ENCODE measurements at places on chromosomes 1 and 21. TPM values are rescaled to one million over a fixed set of nuclear protein-coding genes. Genes with fewer than 3 reads are reported as not detected.

TRAF5 gene
- 64.5 TPM for total RNA-seq

- peaks cover 2% of the 10 kb centered on the region for H3K27me3 ChIP-seq
- no peak overlapping the region for H3K4me3 ChIP-seq
- no peaks in the 10 kb centered on the region for H3K4me1 ChIP-seq
- H3K27ac ChIP-seq, result no peak overlapping the region
- no peak for DNase-seq
- no peaks in the 10 kb centered on the region for H3K36me3 ChIP-seq
These were observed 32.5 kb downstream of the ATP5PO start for GRCh38 chr21:33883118-33883517.

DNA sequence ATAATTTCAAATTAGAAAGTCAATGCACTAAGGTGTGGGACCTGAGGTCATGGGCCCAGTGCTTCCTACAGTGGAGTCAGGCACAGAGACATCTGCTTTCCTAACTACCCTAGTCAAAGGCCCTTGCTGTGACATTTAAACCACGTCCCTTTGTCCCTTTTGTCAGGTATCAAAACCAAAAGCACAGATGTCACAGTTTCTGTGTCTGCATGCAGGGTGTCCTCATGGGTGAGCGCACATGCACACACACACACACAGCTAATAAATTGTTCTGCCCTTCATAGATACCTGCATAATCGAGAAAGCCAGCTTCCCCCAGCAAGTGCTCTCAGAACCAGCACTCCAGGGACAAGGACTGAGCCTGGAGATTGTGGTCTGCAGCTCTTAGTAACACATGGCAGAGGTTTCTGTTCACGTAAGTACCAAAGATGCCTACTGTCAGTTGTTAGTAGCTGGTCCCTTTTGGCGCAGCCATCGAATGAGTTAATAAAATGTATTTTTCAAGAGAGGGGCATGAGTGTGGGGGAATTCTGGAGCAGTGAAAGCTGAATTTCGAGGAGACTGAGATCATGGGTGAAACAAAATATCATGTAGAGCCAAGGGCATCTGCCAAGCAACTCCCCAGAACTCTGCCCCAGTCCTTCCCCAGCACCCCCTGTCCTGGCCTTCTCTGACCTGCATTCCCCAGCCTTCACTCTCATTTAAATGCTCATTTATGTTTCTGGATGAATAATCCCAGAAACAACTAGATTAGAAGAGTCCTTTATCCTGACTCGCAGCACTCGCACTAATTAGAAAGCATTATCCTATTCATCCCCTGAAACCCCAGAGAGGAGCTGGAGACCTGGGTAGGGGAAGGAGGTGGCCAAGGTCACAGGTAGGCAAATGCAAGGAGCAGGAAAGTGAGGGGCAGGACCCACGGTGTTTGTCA, 25.5 kb downstream of the TNR start:
- no peak overlapping the region for H3K4me3 ChIP-seq
- no peaks in the 10 kb centered on the region for H3K36me3 ChIP-seq
- no peak overlapping the region for H3K27ac ChIP-seq

- H3K27me3 ChIP-seq, result no peaks in the 10 kb centered on the region
- H3K4me3 ChIP-seq, result no peak overlapping the region
- DNase-seq, result no peak
- no peak overlapping the region for H3K27ac ChIP-seq
These were observed 1109.8 kb upstream of the B3GALT2 start for GRCh38 chr1:194296201-194296600.

AMPD1 gene
- total RNA-seq, result not detected

GRCh38 chr1:164836614-164837018, 277.6 kb downstream of the PBX1 start:
- no peaks in the 10 kb centered on the region for H3K4me1 ChIP-seq
- no peaks in the 10 kb centered on the region for H3K27me3 ChIP-seq
- H3K27ac ChIP-seq, result no peak overlapping the region
- DNase-seq, result no peak

- peaks cover 3% of the 10 kb centered on the region for H3K27me3 ChIP-seq
- no peak overlapping the region for H3K4me3 ChIP-seq
- no peaks in the 10 kb centered on the region for H3K36me3 ChIP-seq
- H3K4me1 ChIP-seq, result no peaks in the 10 kb centered on the region
- DNase-seq, result no peak
These were observed 49.0 kb downstream of the KLHDC7A start for GRCh38 chr1:18529714-18530113.

TFF1 gene
- not detected for total RNA-seq

GRCh38 chr21:27419153-27419552, 452.3 kb upstream of the ADAMTS5 start:
- H3K27me3 ChIP-seq, result no peaks in the 10 kb centered on the region
- DNase-seq, result no peak
- no peak overlapping the region for H3K4me3 ChIP-seq

DNA sequence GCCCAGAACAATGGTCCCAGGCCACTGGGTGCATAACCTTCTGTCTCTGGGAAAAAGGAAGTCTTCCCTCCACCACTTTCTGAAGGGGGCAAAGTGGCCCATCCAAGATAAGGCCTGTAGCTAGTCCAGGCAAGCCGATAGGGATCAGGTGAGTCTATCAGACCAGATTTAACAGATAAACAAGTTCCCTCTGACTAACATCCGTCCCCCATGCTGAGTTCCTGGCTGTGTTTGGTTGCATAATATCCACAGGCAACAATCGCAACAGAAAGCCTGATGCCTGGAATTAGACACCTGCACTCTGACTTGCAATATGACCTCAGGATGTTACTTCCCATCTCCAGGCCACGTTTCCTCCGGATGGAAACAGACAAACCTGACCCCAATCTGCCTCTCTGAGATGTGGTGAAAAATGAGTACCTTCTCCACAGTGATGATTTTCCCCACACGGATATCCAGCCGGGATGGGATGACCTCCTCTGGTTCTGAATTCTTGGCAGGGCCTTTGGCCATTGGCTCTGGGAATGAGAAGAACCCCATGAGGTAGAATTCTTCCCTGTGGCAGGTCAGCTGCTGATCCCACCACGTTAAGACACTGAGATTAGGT, 36.4 kb downstream of the YARS1 start:
- H3K4me1 ChIP-seq, result peaks cover 4% of the 10 kb centered on the region
- H3K4me3 ChIP-seq, result no peak overlapping the region
- no peaks in the 10 kb centered on the region for H3K27me3 ChIP-seq

GRCh38 chr1:223849352-223850254, 3.9 kb upstream of the TP53BP2 start:
- peaks cover 27% of the 10 kb centered on the region for H3K4me1 ChIP-seq
- DNase-seq, result no peak
- H3K27ac ChIP-seq, result no peak overlapping the region
- no peak overlapping the region for H3K4me3 ChIP-seq

DNA sequence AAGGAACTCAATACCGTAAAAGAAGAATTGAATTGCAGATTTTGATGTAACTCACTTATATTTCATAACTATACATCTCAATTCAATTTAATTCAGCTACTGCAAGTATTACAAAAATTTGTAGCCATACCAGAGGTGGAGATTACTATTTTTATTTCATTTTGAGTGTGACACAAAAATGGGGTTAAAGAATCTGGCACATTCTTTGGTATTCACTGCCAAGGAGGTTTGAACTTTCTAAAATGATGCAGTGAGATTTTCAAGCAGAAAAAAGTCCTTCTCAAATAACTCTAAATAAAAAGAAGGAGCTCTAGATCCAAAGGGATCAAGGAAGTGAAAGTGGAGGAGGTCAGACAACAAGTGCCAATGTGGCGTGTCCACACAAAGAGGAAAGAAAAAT, 569.0 kb downstream of the DPYD start:
- H3K27me3 ChIP-seq, result no peaks in the 10 kb centered on the region
- DNase-seq, result no peak
- H3K27ac ChIP-seq, result no peak overlapping the region
- H3K36me3 ChIP-seq, result peaks cover 2% of the 10 kb centered on the region
- H3K4me1 ChIP-seq, result peaks cover 2% of the 10 kb centered on the region
- H3K4me3 ChIP-seq, result no peak overlapping the region

DPYD gene
- total RNA-seq, result 62.9 TPM

DNA sequence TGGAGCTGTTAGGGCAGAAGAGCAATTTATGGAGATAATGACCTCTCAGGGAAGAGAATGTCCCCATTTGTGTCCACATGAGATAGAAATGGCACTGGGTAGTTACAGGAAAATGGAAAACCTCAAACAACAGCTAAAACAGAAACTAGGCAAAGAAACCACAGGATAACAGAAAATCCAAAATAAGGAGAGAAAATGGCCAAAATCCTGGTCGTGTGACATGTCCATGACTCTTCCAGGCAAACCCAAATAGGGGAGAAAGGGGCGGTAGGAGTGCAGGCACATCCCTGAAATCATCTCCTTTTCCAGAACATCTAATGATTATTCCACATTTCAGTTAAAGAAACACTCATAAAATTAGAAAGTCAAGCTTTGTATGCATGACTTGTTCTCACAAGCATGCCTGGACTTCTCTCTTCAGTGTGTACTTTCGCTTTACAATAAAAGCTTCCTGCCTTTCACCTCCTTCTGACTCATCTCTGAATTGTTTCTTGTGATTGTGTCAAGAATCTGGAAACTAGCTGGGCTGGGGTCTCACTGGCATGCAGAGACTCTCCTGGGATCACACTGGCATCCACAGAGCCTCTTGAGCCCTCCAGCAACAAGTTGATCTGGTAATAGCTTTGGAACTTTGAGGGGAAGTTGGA, 171.4 kb upstream of the ZP4 start:
- no peak overlapping the region for H3K4me3 ChIP-seq
- no peak for DNase-seq
- no peaks in the 10 kb centered on the region for H3K36me3 ChIP-seq
- no peaks in the 10 kb centered on the region for H3K27me3 ChIP-seq
- no peak overlapping the region for H3K27ac ChIP-seq

ZFP69B gene
- total RNA-seq, result 3.5 TPM

SELE gene
- total RNA-seq, result not detected

GRCh38 chr1:81073580-81073979, 727.2 kb upstream of the ADGRL2 start:
- no peak overlapping the region for H3K27ac ChIP-seq
- H3K27me3 ChIP-seq, result no peaks in the 10 kb centered on the region
- H3K36me3 ChIP-seq, result no peaks in the 10 kb centered on the region

SLC1A7 gene
- total RNA-seq, result not detected

OR2G6 gene
- total RNA-seq, result not detected

- no peak overlapping the region for H3K27ac ChIP-seq
- peaks cover 12% of the 10 kb centered on the region for H3K4me1 ChIP-seq
- no peak for DNase-seq
- H3K27me3 ChIP-seq, result peaks cover 16% of the 10 kb centered on the region
- H3K36me3 ChIP-seq, result no peaks in the 10 kb centered on the region
- H3K4me3 ChIP-seq, result no peak overlapping the region
These were observed 106.0 kb downstream of the NTNG1 start for GRCh38 chr1:107246775-107247345.

DNA sequence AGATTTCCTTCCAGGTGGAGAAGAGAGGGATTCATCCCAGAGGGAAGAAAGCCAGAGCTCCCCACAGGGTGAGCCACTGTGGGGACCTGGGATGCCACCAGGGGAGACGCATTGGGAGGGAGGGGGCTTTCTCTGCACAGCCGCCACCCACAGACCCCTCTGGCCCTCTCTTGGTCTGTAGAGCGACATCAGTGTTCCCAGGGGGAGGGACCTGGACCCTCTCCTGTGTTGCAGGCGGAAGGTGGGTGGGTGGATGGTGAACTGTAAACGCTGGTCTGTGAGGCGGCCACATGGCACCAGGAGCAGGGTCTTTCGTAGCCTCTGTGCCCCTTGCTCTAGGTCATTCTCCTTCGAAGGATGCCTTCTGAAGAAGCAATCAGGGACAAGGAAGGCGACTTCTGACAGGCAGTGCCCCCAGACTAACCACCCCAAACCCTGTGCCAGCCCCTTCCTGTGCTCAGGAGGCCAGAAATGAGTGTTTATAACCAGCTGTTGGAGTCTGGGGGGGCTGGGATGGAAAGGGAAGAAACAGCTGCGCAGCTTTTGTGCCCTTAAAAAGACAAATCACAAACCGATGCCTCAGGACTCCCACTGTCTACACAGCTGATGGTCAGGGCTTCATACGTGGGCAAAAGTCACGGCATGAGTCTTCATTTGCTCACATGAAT, 121.4 kb upstream of the ZBTB40 start:
- H3K4me3 ChIP-seq, result no peak overlapping the region
- H3K27me3 ChIP-seq, result peaks cover 6% of the 10 kb centered on the region
- no peak for DNase-seq
- H3K36me3 ChIP-seq, result no peaks in the 10 kb centered on the region
- no peaks in the 10 kb centered on the region for H3K4me1 ChIP-seq

Data from activated CD4-positive, alpha-beta T cell treated with anti-CD3 and anti-CD28 coated beads, Interleukin-2, amount 10 ng/mL, durations not matched to agents 7 days and 5 days (primary cell).